AG04449 (cell line): ENCODE measurements at places on chromosomes 13 and 19.

GRCh38 chr13:27659145-27659865 is 37.6 kb downstream of the POLR1D start:
- no peak for DNase-seq

- DNase-seq = no peak
Observed at GRCh38 chr19:41641879-41642485, 15.1 kb upstream of the CEACAM4 start.

DNA sequence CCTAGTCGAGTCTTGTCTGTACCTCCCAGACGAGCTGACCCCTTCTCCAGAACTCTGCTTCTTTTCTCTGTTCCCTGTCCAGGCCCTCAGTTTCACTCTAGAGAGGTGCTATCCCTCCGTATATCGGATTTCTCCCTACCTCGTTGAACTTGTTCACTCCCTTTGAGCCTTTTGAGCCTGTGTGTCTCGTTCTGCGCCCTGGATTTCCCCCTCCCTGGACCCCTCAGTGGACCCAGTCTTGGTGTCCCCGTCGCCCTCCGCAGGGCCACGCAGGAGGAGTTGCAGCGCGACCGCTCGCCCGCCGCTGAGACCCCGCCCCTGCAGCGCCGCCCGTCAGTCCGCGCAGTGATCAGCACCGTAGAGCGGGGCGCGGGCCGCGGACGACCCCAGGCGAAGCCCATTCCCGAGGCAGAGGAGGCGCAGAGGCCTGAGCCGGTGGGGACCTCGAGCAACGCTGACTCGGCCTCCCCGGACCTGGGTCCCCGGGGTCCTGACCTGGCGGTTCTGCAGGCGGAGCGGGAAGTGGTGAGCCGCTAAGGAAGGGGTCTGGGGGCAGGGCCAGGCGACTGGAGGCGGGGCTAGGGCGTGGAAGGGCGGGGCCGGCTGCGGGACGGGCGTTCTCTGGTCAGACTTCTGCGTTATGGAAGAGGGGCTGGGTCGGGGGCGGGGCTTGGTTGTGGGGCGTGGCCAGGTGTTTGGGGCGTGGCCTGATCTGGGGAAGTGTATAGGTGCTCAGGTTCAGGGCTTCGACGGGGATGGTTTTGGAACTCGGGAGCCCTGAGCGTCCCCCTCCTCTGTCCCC is 5.5 kb downstream of the EPS8L1 start:
- DNase-seq = no peak

DNA sequence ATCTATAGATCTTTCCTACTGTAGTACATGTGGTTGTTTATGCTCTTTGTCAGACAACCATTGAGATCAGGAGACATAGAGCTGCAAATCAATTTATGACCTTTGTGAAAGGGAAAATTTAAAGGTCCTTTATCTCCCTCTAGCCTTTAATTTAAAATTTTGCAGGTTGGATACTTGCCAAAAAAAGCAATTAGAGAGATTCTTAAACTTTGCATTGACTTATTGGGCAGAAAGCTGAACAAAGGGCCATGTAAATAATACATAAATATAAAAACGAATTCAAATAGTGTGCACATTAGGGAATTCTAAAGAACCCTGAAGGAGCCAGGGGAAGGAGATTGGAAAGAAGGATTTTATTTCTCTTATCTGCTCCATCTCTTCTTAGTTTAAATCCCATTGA is 22.0 kb upstream of the RB1 start:
- no peak for DNase-seq

- DNase-seq = no peak
Observed at GRCh38 chr19:29831041-29831548, 19.3 kb downstream of the CCNE1 start.

DNA sequence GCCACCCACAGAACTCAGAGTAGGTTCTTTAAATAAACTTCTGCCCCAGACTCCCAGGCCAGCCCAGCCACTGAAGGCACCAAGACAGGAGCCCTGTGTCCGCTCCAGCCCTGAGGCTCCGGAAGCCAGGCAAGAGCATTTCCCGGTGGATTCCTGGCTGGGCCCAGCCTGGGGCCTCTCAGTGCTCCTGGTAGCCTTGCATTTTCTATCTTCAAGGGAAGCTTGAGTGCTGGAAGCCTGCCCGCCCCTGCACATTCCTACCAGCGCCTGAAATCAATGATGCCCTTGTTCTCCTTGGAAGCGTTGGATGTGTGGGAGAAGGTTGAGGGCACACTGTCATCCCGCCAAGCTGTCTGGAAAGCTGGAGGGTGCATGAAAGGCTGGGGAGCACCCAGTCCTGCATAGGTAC is 70.3 kb downstream of the ALOX5AP start:
- no peak for DNase-seq

DNA sequence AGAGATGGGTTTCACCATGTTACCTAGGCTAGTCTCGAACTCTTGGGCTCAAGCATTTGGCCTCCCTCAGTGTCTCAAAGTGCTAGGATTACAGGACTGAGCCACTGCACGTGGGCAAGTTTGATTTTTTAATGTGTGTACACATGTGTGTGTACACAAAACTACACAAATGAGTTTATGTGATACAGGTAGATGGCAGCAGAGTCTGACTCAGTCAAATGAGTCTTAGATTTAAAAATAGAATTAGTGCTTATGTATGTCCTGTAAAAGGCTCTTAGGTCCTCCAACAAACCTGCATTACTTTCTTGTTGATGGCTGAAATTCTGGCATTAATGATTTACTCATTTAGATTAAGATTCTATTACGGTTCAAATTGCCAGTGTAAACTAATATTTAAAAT is 293.7 kb downstream of the PCDH17 start:
- no peak for DNase-seq

- no peak for DNase-seq
Observed at GRCh38 chr19:40588110-40588854, 11.6 kb downstream of the SHKBP1 start.

DNA sequence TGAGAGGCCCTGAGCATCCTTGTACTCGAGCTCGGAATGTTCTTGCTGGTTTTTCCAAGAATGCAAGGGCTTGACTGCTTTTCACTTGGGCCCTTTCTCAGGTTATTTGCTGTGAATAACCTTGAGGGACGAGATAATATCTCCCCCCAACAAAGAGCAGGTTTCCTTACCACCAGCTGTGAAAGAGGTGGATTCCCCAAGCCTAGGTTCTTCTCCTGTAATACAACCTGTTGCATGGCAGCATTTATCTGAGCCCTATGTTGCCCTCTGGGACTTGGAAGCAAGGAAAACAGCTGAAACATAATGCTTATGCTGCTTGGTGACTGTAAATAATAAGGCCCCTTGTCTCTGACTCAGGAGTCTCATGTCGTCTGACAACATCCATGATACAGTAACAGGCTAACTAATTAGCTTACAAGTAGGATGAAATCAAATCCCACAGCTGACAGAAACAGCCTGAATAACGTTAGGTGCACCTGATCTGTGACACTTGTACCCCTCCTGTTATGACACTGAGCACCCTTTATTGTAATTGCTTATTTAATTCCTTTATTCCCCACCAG is 43.6 kb upstream of the RCBTB2 start:
- no peak for DNase-seq

DNA sequence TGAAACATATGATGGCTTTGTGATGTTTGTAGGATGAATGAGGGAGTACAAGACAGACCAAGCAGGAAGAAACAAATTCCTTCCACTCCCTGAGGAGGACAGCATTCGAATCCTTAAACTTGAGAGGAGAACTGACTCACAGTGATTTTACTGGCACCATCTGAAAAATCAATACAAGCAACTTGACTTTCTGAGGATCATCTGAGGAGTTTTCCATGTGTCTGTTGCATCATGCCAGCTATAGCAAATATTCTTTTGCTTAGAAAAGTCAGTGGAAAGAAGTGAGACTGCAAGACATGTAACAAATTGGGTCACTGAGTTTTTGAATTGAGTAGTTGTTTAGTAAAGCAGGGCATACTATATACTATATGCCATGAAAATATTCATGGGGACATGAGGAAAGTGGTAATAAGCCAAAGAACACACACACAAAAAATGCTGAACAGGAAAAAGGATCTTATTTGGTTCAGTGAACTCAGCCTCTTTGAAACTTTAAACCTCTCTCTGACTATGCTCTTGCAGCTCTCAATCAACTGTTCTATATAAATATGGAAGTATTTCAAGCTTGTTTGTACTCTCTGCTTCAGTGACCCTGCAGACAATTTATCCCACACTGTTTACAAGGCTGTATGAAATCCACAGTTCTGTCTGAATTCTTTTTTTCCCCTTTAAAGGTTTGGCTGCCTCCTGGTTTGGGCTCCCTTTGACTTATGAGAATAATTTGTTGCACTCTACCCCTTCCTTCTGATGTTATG is 35.5 kb downstream of the SERTM1 start:
- no peak for DNase-seq

- DNase-seq = no peak
Observed at GRCh38 chr13:39016787-39017186, 21.1 kb downstream of the PROSER1 start.

DNA sequence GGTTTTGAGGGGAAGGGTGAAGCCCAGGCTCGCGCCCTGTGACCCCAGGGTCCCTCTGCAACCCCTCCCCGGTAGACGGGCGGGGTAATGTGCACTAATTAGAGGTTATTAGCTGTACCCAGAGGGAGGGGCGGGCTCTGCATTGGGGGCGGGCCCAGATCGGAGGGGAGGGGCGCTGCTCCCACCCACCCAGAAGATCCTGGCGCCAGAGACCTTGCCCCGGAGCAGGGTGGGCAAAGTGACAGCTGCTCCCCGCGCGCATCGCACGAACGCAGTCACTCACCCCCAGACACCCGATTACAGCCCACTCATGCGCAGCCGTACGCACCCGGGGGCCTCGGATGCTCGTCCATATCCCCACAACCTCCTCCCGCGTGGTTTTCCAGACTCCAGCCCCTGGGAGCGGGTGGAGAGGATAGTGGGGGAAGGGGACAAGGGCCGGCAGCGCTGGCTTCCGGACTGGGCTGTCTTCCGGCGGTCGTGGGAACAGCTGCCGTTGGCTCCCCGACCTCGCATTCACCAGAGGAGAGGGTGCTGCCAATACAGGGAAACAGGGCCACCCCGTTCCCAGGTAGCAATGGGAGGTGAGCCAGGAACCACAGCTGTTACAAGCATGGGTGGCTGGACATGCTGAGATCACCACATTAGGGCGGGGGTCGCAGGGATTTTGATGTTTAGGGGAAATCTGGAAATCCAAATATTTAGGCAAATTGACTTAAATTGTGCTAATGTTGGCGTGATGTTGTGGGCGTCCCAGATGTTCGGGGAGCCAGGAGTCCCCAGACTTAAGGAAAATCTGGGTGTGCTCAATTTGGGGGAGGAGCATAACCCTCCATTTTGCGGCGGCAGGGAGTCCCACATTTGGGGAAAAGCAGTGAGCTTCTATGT is 2.9 kb upstream of the HOOK2 start:
- DNase-seq = no peak

DNA sequence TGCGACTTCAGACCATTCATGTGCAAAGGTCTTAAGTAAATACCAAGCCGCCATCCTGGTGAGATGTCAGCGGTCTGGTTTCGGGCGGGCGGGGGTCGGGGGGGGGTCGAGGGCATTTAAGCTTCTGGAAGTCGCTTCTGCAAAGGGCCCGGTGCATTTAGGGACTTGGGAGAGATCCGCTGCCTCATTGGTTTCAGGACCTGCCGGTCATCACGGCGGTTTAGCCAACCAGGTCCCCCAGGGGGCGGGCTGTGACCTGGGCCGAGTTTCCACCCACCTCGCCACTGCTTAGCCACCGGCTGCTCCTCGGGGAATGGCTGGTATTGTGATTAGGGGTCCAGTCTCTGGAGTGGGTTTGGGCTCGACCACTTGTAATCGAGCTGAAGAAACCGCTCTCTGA is 7.8 kb downstream of the ANKLE1 start:
- no peak for DNase-seq

- DNase-seq = no peak
Observed at GRCh38 chr13:113724016-113724758, 34.8 kb upstream of the TMEM255B start.

DNA sequence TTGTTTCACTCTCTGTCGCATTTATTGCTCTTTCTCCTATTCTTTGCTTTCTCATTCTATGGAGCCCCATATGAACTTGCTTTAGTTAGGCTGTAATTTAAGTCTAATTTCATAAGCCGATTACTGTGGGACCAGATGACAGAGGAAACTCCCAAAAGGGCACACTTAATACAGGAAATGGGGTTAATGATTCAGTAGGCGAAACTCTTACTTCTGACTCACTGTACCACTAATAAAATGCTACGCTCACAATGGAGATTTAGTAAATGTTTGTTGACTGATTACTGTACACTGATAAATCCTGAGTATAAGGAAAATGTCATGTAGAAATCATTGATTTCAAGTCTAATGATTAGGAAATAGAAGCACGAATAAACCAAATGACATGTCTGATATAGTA is 276.4 kb downstream of the KLF5 start:
- DNase-seq = peak; percentile 23

- no peak for DNase-seq
Observed at GRCh38 chr13:101489643-101490405, 37.3 kb downstream of the ITGBL1 start.

DNA sequence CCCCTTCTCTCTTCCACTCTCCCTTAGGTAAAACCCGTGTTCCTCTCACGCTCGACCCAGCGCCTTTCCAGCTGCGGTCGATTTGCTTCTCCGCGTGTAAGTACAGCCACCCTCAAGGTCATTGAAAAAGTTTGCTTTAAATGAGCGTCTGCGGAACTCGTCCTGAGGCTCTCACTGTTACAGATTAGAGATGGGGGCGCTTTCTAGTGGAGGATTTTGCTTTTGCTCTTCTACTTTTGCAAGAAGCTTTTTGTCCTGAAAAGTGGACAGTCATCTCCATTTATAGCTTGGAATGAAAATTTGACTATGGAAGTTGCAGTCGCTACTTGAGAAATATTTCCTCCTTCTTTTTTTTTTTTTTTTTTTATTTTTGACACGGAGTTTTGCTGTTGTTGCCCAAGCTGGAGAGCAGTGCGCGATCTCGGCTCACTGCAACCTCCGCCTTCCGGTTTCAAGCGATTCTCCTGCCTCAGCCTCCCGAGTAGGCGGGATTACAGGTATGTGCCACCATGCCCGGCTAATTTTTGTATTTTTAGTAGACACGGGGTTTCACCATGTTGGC is 595 bp upstream of the RAB20 start:
- no peak for DNase-seq

DNA sequence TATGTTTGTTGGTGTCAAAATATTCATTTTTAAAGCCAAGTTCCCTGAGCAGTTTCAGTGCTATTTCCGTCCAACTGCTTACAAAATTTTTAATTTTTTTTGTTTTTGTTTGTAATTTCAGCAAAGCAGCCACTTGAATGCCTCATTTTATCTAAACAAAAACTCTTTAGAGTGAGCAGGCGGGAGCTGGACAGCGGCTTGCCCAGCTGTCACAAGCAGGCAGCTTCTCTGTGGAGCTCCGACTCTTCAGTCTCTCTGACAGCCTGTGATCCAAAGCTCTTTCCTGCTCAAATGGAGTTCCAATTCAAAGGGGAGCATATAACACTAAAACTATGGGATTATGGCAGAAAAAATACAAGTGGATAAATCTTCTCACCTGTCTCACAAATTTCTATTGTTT is 618.3 kb upstream of the PCDH20 start:
- no peak for DNase-seq

DNA sequence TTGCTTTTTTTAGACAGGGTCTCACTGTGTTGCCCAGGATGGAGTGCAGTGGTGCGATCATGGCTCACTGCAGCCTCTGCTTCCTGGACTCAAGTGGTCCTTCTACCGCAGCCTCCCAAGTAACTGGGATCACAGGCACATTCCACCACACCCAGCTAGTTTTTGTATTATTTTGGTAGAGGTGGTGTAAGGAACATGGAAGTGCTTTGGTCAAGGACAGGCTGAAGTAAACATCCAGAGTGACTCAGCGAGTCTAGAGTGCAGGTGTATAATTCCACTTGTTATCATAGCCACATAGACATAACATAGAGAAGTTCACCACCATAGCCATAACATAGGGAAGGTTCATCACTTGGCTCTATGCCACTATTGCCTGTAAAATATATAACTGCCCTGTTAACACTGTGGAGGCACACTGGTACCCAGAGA is 98.6 kb downstream of the RBM26 start:
- no peak for DNase-seq
